ENCODE measurements at places on chromosomes 7 and 10. TPM values are rescaled to one million over a fixed set of nuclear protein-coding genes. Genes with fewer than 3 reads are reported as not detected.

Gene NANOS1
- 11.7 TPM for total RNA-seq

Gene SPDYE5
- not detected for total RNA-seq

Gene TUBAL3
- 0.36 TPM for total RNA-seq

Gene TYW1B
- 2.5 TPM for total RNA-seq

Gene CDK14
- 18.7 TPM for total RNA-seq

Gene CTAGE6
- not detected for total RNA-seq

Gene CRPPA
- 8.3 TPM for total RNA-seq

Gene DDC
- not detected for total RNA-seq

Gene HOXA2
- total RNA-seq = not detected

Gene TET1
- total RNA-seq = 2.2 TPM

Gene DGKI
- total RNA-seq = 1.3 TPM

Gene GPR85
- total RNA-seq = 0.69 TPM

Gene SPDYE2
- not detected for total RNA-seq

Gene IKZF1
- 2.1 TPM for total RNA-seq

Gene TMEM26
- total RNA-seq = 0.30 TPM

Gene HOXA5
- not detected for total RNA-seq

Gene ATRNL1
- 2.9 TPM for total RNA-seq

Gene KIF11
- total RNA-seq = 0.96 TPM

Gene OPALIN
- total RNA-seq = not detected

Gene OR2A5
- total RNA-seq = not detected

Gene ACTL6B
- not detected for total RNA-seq

Gene PROSER2
- total RNA-seq = 0.52 TPM

Gene CCL24
- not detected for total RNA-seq

Gene ERVW-1
- total RNA-seq = not detected

Gene HPSE2
- total RNA-seq = not detected

Gene SH2D4B
- total RNA-seq = not detected

Gene CDK1
- 1.5 TPM for total RNA-seq

Gene SLC16A12
- 2.0 TPM for total RNA-seq

Gene DRGX
- not detected for total RNA-seq

Gene KCNMA1
- 1.8 TPM for total RNA-seq

Gene PNLIPRP1
- not detected for total RNA-seq

Gene SLC35G1
- 2.3 TPM for total RNA-seq

Gene ATG9B
- total RNA-seq = not detected

Gene GPR26
- total RNA-seq = not detected

Gene CNPY1
- total RNA-seq = not detected

Gene H2BK1
- total RNA-seq = not detected

Gene ADCK2
- 8.5 TPM for total RNA-seq

Gene ETV1
- total RNA-seq = 59.7 TPM

Gene TCF7L2
- 8.9 TPM for total RNA-seq

Gene MNX1
- total RNA-seq = not detected

Gene KLLN
- total RNA-seq = 0.19 TPM

Gene LRRC61
- total RNA-seq = 4.3 TPM

Gene GRIFIN
- not detected for total RNA-seq

Gene PRSS1
- not detected for total RNA-seq

Gene ANKRD7
- 1.1 TPM for total RNA-seq

Gene VSTM4
- total RNA-seq = 21.1 TPM

Gene CDH23
- 4.5 TPM for total RNA-seq

Gene ST8SIA6
- total RNA-seq = 10.1 TPM

Gene POLD2
- total RNA-seq = 78.0 TPM

Gene TMEM229A
- total RNA-seq = not detected

Gene ZPBP
- total RNA-seq = not detected

Gene BMPER
- total RNA-seq = 2.9 TPM

Gene AMPH
- total RNA-seq = 2.6 TPM

Gene LAMB4
- total RNA-seq = 0.33 TPM

Gene MPP7
- 14.7 TPM for total RNA-seq

Gene ZNF736
- total RNA-seq = 4.1 TPM

Gene C10orf53
- total RNA-seq = not detected

Gene PLXNA4
- total RNA-seq = 18.1 TPM

Gene DOCK4
- total RNA-seq = 15.2 TPM
